Activated T-helper 2 cell treated with anti-CD3 and anti-CD28 coated beads, Interferon-gamma antibody, Interleukin-2, Interleukin-4, amounts not matched to agents 10 μg/mL and 5 μg/mL and 100 μg/mL, durations not matched to agents 14 hours and 24 hours and 36 hours (primary cell): ENCODE measurements at places on chromosomes 5 and 9. TPM values are rescaled to one million over a fixed set of nuclear protein-coding genes. Genes with fewer than 3 reads are reported as not detected.

GRCh38 chr9:113632776-113633590 is 169.5 kb downstream of the RGS3 start:
- DNase-seq = no peak

STXBP1 gene
- total RNA-seq = 44.5 and 48.9 TPM in 2 replicates

- DNase-seq = no peak
These were observed 75.4 kb upstream of the CPLX2 start for GRCh38 chr5:175795959-175796358.

DNA sequence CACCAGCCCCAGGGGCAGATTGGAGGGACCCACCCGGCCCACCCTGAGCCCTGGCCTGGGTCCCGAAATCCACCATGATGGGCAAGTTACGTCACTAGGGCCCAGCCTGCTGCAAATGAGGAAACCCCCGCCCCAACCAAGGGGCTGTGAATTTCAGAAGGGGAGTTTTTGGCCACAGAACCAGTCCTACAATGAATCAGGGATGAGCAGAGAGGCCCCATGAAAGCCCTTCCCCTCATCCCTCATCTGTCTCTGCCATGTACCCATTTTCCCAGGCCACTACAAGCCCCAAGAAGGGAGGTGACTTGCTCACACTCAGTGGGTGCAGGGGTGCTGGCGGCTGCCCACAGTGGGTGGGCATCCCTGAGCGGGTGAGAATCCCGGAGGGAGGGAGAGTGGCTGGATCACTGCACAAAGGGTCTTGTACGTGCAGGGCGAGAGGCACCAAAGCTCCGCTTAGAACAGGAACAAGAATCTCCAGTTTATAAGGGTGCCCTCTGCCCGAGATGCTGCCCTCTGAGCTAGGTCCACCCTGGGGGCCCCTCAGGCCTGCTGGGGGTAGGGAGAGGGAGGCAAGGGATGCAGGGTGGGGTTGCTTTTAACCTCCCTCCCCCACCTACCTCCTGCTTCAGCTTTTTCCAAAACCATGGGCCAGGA is 10.4 kb upstream of the TCF7 start:
- no peak for DNase-seq

DNA sequence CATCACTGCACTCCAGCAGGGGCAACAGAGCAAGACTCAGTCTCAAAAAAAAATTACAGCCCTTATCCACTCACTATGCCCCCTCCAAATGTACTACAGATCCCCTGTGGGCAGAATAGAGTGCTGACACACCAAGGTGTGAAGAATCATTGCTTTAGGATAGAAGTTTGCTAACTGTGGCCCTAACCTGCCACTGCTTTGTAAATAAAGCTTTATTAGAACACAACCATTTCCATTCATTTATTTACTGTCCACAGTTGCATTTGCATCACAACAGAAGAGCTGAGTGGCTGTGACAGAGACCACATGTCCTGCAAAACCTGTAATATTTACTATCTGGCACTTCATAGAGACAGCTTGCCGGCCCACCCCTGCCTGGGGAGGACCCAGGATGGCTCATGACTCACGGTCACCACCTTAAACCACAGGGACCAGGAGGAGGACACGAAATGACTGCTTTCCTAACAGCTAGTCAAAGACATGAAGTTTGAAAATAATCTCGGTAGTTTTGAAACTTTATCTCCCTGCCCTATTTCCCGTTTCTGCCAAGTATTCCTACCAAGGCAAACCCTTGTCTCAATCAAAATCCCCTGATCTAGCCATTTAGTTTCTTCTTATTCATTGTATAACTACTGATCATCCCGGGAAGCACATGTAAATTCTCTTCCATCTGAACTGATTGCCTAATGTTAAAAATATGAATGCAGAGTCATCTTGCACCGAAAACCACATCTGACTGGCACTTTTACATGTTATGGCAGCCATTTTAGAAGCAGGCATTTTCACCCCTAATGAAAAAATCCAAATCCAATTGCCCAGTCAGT is 206.1 kb downstream of the SLIT3 start:
- no peak for DNase-seq

POLK gene
- 41.4 and 42.6 TPM in 2 replicates for total RNA-seq

MYMK gene
- total RNA-seq = not detected in 2 replicates

- DNase-seq = no peak
These were observed 12.6 kb upstream of the KIF27 start for GRCh38 chr9:83933790-83934189.

PITX1 gene
- total RNA-seq = 0.39 and 0.46 TPM in 2 replicates

LECT2 gene
- total RNA-seq = not detected in 2 replicates

- DNase-seq = no peak
These were observed 15.6 kb upstream of the PTBP3 start for GRCh38 chr9:112349008-112349333.

DNA sequence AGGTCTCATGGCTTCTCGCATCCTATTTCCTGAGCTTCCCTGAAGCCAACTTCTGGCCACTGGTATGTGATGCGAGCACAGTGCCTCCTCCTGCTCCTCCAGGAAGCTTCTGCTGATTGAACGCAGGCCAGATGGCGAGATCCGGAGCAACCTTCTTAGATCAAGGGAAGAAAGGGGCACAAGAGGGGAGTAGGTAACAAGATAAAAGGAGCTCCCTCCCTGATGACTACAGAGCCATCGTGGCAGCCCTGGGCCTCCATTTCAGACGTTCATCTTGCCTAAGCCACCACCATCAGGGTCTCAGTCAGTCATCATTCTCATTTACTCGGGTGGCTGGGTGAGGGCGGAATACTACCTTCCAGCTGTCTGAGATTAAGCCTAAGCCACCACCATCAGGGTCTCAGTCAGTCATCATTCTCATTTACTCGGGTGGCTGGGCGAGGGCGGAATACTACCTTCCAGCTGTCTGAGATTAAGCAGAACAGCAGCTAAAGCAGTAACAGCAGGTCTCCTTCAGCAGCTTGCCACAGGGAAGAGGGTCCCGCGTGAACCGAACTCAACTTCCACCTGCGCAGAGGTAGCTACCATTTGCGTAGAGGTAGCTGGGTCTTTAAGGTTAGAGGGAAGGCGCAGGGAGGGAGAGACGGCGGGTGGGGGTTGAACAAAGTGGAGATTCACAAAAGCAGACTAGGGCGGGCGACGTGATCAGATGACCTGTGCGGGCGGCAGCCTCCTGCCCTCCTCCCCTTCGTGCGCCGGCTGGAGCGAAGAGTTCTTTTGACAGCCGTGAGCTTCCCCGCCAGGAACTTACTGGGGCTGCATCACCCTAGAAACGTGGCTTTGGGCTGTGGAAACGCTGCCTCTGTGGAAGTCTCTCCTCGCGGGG is 27.9 kb upstream of the MGAT1 start:
- DNase-seq = peak; percentile 66

GRCh38 chr9:20407013-20407412 is 215.3 kb downstream of the MLLT3 start:
- no peak for DNase-seq

DNA sequence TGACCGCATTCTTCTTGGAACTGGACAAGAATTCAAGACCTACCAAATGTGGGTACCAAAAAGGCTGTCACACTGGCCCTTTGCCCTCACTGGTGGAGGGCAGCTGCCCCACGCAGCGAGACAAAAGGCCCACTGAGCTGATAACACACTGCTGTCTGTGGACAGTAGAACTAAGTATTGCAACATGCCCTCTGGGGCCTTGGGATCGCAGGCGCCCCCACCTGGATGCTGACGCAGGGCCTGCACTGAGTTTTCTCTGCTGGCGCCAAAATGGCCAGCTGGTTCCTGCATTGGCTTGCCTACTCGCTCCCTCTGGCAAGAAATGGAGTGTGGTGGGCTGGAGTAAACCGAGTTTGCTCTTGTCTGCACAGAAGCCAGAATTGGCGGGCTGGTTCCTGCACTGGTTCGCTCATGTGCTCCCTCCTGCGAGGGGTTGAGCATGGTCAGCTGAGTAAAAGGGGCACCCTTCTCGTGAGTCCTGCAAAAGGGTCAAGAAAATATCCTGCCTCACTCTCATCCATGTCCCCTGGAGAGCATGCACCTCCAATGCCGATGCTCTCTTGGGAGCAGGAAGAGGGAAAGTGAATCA is 55.7 kb downstream of the NXNL2 start:
- DNase-seq = no peak

DNA sequence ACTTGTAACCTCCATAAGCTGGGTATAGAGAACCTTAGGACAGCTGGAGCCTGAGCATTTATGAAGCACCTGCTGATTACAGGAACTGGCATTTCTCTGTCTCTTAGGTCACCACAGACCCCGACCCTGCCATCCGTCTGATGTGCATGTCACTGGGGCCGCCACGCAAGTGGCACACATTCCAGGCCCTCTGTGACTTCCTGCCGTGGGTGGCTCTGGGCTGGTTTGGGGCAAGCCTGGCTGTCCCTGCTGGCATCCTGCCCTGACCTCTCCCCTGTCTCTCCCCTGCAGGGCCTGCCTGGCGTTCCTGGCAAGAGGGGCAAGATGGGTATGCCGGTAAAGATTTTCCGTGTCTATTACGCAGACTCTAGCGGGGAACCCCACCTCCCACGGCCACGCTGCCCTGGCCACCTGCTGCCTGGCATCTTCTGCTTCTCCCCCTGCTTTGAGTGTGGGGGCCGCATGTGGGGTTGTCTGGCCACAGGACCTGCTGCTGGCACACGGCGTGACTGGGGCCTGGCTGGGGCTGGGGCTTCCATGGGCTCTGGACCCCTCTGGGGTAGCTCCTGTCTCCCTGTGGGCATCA is 55.4 kb downstream of the COL27A1 start:
- DNase-seq = no peak

GRCh38 chr5:124262991-124263571 is 483.4 kb downstream of the ZNF608 start:
- no peak for DNase-seq

DNA sequence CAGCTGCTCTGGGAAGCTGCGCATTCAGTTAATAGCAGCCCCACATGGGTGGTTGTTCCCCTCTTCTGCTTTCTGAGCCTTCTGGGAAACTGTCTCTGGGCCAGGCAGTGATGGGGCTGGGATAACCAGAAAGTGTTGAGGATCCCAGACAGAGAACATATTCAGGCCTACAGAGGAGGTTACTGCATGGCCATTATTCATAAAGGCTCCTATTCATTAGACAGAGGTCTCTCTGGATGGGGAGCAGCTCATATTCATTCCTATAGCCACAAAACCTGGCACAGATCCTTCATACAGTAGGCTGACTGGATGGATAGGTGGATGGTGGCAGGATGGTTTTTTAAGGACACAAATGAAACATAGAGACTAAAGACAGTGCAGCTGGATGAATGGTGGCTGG is 76.3 kb downstream of the HSPA4 start:
- no peak for DNase-seq

AK8 gene
- not detected in 2 replicates for total RNA-seq

GBGT1 gene
- 6.8 and 7.4 TPM in 2 replicates for total RNA-seq

GRCh38 chr5:68170826-68171558 is 44.6 kb upstream of the PIK3R1 start:
- no peak for DNase-seq

DNA sequence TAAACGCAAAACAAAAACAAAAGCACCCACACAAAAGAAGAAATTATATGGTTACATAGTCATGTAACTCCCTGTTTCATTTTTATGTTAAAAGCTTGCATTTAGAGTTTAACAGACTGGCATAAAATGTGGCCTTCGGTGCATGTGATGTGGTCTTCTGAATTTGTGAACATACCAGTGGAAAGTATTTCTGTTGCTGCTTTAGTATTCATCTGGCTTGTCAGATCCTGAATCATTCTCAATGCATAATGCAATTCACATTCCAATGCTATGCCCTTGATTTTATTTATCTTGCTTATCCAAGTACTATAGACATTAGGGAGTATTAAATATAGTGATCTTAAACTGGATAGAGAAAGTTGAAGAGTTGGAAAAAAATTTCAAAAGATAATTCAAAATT is 740.2 kb upstream of the ZNF608 start:
- no peak for DNase-seq

OTP gene
- total RNA-seq = not detected in 2 replicates

DNA sequence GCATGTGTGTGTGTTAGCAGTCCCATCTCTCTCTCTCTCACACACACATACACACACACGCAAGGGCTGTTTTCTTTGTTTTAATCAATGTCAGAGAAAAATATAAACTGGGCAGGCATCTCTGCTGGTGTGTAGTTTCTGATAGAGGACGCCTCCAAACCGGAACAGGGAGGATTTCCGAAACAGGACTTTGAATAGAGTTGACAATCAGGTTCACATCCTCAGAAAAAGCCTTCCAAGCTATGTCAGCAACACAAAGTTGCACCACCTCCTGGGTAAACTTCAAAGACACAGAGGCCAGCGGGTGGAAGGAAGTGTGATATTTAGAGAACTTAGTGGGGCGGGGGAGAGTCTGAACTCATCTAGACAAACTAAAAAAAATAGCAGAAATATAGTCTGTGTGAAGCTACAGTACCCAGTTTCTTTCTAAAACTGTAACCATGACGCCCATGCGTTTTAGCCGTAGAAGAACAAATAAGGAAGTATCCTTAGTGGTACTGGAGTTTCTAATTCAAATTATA is 1.2 kb downstream of the ST8SIA4 start:
- peak; percentile 61 for DNase-seq

- no peak for DNase-seq
These were observed 75.0 kb downstream of the TTC39B start for GRCh38 chr9:15231788-15232635.

DNA sequence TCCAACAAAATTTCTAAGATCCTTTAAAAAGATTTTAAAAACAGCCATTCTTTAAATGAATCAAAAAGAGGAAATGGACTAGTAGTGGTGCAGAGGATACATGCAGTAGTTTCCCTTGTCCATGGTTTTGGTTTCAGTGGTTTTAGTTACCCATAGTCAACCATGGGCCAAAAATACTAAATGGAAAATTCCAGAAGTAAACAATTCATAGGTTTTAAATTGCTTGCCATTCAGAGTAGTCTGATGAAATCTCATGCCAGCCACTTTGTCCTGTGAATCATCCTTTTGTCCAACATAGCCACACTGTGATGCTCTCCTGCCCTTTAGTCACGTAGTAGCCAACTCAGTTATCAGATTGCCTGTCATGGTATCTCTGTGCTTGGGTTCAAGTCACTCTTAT is 286.1 kb downstream of the ANXA1 start:
- DNase-seq = no peak

GRCh38 chr5:175692996-175693710 is 35.3 kb downstream of the HRH2 start:
- no peak for DNase-seq

- no peak for DNase-seq
These were observed 220.4 kb upstream of the CD180 start for GRCh38 chr5:67416986-67417385.

PCDHGC5 gene
- not detected in 2 replicates for total RNA-seq

SPIN1 gene
- 26.5 and 32.6 TPM in 2 replicates for total RNA-seq

- DNase-seq = no peak
These were observed 992 bp downstream of the SH2D3C start for GRCh38 chr9:127777368-127777980.
